ENCODE measurements at places on chromosomes 16 and 17.

DNA sequence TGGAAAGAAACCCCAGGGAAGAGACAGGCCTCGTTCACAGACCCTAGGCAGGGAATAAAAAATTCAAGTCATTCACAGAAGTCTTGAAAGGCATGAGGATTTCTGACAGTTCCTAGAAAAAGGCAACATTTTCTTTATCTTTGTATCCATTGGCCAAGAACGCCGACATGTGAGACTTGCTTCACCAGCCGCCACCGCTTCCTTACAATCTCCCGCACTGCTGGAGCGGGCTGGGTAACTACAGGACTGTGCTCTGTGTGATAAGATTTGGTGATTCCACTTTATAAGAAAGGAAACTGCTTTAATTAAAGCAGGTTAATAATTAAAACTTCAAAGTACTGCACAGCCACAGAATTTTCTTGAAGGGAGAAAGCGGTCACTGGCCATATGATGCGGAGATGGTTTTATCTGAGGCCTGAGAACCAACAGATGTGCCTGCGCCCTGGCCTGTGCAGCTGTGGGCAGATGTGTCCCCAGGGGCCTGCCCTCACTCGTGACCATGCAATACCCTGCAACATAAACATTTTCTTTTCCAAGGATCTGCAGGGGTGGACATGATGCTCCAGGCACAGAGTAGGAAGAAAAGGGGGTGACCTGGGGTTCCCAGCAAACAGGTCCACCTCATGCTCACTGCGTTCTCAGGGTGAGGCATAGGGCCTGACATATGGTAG is 13.0 kb upstream of the LGALS3BP start:
- no peak for DNase-seq

DNA sequence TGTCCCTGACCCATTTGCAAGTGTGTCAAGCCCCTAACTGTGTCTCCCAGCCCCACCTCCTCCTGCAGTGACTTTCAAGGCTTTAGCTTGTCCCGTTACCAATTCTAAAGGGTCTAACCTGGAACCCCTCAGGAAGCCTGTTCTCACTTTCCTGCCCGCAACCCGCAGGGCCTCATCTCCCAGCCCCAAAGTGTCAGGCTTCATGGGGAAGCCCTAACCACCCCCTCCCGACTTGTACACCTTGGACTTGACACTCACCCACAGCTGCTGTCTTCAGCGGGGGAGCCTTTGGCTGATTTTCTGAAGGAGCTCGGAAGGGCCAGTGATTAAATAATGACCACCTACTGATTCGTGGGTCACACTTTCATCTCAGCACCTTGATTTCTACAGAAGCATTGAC is 33.1 kb downstream of the NLRC5 start:
- DNase-seq: no peak

- no peak for DNase-seq
These were observed 51.5 kb downstream of the OR1D5 start for GRCh38 chr17:3011891-3012290.

DNA sequence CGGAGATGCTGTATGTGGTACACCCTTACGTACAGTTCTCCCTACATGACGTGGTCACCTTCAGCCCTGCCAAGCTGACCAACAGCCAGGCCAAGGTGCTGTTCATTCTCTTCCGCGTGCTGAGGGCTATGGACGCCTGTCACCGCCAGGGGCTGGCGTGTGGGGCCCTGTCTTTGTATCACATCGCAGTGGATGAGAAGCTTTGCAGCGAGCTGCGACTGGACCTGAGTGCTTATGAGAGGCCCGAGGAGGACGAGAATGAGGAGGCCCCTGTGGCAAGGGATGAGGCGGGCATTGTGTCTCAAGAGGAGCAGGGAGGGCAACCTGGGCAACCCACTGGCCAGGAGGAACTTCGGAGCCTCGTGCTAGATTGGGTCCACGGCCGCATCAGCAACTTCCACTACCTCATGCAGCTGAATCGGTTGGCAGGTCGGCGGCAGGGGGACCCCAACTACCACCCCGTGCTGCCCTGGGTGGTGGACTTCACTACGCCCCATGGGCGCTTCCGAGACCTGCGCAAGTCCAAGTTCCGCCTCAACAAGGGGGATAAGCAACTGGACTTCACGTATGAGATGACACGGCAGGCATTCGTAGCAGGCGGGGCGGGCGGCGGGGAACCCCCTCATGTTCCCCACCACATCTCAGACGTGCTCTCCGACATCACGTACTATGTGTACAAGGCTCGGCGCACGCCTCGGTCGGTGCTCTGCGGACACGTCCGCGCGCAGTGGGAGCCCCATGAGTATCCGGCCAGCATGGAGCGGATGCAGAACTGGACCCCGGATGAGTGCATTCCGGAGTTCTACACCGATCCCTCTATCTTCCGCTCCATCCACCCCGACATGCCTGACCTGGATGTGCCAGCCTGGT is 1.4 kb downstream of the WDR81 start:
- DNase-seq: no peak

- DNase-seq: peak; percentile 71
These were observed 2.4 kb downstream of the JPH3 start for GRCh38 chr16:87604634-87605111.

- no peak for DNase-seq
These were observed 334.7 kb downstream of the SOX9 start for GRCh38 chr17:72455562-72455961.

- no peak for DNase-seq
These were observed 12.7 kb downstream of the TERF2IP start for GRCh38 chr16:75660321-75660720.

- no peak for DNase-seq
These were observed 108.1 kb downstream of the USP32 start for GRCh38 chr17:60283816-60284215.

DNA sequence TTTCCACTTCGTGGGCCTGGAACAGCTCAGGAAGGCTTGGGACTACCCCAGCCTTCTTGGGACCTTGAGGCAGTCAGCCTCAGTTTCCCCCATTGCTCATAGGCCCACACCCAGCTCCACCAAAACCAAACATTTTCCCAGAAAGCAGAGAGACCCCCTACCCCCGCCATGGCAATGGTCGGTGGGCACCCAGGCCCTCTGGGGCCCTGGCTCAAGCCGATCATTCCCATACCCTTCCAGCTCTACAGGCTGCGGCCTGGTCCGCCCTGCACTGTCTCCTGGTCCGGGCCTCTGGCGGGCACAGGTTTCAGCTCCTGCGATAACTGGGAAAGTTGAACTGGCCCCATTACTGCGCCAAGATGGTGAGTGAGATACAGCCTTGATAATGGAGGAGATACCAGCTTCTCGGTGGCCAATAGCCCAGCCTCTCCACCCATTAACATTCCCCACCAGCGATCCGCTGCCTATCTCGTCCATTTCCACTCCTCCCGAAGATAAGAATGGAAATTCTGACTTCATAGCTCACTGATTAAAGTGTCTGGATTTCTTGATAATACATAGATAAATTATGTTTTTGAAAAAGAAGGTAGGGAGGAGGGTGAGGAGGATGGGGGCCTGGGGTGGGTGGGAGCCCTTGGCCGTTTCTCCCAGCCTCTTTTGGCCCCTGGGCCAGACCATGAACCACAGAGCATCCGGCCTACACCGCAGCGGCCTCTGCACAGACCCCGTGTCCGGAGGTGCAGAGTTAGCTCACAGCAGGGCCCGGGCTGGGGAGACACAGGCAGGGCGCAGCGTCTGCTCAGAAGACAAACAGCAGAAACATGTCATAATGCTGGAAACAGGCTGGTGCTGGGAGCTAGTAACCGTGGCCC is 11.6 kb downstream of the ZFPM1 start:
- DNase-seq: no peak

- DNase-seq: no peak
These were observed 27.0 kb downstream of the CDIP1 start for GRCh38 chr16:4511441-4512082.

DNA sequence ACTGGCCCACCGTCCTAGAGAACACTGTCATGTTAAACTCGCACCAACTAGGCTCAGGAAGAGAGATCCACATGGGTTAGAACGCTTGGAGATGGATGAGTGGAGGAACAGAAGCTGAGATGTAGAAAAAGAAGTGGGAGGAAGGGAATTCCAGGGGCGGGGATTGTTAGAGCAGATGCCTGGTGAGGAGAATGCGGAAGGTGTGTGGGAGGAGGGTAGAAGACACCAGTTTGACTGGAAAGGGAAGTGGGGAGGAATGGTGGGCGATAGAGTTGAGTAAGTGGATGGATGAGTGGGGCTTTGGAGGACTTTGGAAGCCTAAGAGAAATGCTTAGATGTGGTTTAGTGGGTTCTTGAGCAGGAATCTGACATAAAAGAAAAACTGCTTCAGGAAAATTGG is 37.4 kb downstream of the DHX38 start:
- DNase-seq: no peak

DNA sequence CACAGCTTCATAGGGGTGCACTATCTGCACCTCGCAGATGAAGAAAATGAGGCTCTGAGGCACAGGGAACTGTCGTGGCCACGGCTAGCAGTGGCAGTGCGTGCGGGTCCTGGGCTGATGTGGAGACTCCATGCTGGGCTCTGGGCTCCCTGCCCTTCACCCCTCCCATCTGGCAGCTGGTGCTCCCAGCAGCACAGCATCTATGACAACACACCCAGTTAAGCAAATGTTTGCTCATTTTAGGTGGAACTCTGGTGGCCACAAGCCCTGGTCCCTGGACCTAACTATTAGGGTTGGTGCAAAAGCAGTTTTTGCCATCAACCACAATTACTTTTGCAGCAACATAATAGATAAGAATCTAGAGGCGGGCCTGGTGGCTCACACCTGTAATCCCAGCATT is 30.9 kb downstream of the IFT140 start:
- DNase-seq: no peak

GRCh38 chr16:3045758-3046640 is at the start of gene MMP25:
MMP25 (plus strand) TSS chr16:3046561; CDS start chr16:3046918, 357 bp downstream.
- no peak for DNase-seq

- DNase-seq: no peak
These were observed 1.3 kb upstream of the RDM1 start for GRCh38 chr17:35931794-35932425.

DNA sequence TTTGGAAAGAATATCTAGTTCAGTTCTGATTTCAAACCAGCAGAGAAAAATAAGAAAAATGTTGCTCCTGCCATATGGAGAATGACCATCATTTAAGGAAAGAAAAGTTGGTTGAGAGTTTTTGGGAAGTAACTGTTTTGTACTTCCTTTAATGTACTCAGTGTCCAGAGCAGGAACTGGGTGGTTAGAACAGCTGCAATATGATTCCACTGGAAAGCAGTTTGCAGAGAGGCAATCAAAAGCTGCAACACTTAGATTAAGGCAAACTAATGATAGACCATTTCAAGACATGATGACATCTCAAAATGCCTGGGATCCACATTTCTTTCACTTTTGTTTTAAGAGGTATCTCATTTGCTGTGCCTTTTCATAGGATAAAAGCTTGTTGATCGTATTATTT is 313.3 kb upstream of the HSBP1 start:
- DNase-seq: no peak

DNA sequence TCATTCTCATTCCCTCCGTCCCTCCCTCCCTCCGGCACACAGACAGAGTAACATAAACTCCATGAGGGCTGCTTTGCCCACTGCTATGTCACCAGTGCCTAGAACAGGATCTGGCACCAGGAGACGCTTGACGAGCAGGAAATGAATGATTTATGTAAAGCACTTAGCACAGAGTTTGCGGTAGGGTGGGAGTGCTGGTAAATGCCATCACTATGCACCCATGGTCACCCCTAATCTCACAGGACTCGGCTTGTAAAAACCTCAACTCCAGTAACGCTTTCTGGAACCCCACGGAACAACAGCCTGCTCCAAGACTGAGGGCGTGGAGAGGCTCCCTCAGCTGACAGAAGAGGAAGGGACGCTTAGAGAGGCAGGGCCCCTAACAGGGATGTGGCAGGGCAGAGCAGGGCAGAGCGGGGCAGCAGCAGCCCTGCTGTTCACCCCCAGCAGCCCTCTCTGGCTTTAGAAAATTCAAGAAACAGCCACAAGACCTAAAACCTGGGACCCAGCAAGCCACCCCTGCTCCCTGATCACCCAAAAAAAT is 156.9 kb downstream of the C16orf78 start:
- no peak for DNase-seq

- no peak for DNase-seq
These were observed 1060.2 kb downstream of the CDH11 start for GRCh38 chr16:64061621-64062020.

DNA sequence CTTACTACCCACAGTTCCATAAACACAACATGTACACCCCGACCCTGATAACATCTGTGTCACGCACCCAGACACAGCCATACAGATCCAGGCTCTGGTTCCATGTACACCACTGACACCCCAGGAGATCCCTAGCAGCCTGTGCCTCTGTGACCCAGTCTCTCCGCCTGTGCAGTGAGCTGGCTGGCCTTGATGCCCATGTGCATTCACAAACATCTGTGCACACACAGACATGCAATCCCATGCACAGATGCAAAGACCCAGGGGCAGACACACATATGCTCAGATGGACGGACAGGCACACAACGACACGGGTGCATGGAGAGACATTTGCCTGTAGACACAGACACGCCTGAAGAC is 4.1 kb downstream of the CCDC102A start:
- no peak for DNase-seq

- DNase-seq: no peak
These were observed 12.8 kb upstream of the SMG1 start for GRCh38 chr16:18938986-18939385.

All from cerebellar nuclear complex (tissue), 1 donor.